ENCODE measurements at places on chromosomes 12 and 14. TPM values are rescaled to one million over a fixed set of nuclear protein-coding genes. Genes with fewer than 3 reads are reported as not detected.

GRCh38 chr12:6276956-6277620 is 33.4 kb upstream of the PLEKHG6 start:
- no peaks in the 10 kb centered on the region for H3K36me3 ChIP-seq
- peaks cover 36% of the 10 kb centered on the region for H3K27me3 ChIP-seq

- H3K4me1 ChIP-seq = no peaks in the 10 kb centered on the region
- no peak overlapping the region for H3K27ac ChIP-seq
- no peaks in the 10 kb centered on the region for H3K36me3 ChIP-seq
- no peak for DNase-seq
- no peak overlapping the region for H3K4me3 ChIP-seq
Measured at GRCh38 chr12:8465301-8465996, 9.7 kb downstream of the CLEC6A start.

GRCh38 chr14:34548472-34548981 is 9.0 kb upstream of the EAPP start:
- H3K4me1 ChIP-seq = peaks cover 15% of the 10 kb centered on the region
- no peaks in the 10 kb centered on the region for H3K27me3 ChIP-seq
- no peak overlapping the region for H3K27ac ChIP-seq

- DNase-seq = peak; percentile 68
- H3K36me3 ChIP-seq = no peaks in the 10 kb centered on the region
- peaks cover 16% of the 10 kb centered on the region for H3K4me1 ChIP-seq
- H3K27ac ChIP-seq = no peak overlapping the region
- no peak overlapping the region for H3K4me3 ChIP-seq
- no peaks in the 10 kb centered on the region for H3K27me3 ChIP-seq
Measured at GRCh38 chr14:65164068-65164824, 61.9 kb upstream of the MAX start.

Gene HOXC6
- not detected for total RNA-seq

GRCh38 chr14:53861781-53862180 is 94.8 kb downstream of the BMP4 start:
- DNase-seq = no peak
- H3K27ac ChIP-seq = no peak overlapping the region
- H3K4me1 ChIP-seq = no peaks in the 10 kb centered on the region
- no peaks in the 10 kb centered on the region for H3K36me3 ChIP-seq
- no peaks in the 10 kb centered on the region for H3K27me3 ChIP-seq
- H3K4me3 ChIP-seq = no peak overlapping the region

GRCh38 chr14:77009014-77009413 is 19.5 kb downstream of the IRF2BPL start:
- H3K4me1 ChIP-seq = peaks cover 20% of the 10 kb centered on the region
- no peak overlapping the region for H3K27ac ChIP-seq
- no peaks in the 10 kb centered on the region for H3K36me3 ChIP-seq
- H3K4me3 ChIP-seq = no peak overlapping the region
- DNase-seq = no peak

DNA sequence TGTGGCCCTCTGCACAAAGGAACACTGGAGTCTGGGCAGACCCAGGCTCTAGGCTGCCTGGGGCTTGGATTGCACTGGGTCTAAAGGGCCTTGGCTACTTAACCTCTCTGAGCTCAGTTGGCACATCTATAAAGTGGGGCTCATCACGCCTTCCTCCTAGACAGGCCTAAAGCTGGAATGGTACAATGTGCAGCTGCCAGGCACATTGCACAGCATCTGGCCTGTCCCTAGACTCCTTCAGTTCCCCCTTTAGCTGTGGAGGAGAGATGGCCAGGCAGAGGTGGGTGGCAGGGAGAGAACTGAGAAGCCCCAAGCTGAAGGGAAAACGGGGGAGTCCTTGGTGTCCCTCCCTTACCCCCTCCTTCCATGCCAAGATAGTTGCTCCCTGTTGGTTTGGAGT is 10.8 kb downstream of the IRF2BPL start:
- DNase-seq = no peak
- peaks cover 16% of the 10 kb centered on the region for H3K4me1 ChIP-seq
- peaks cover 2% of the 10 kb centered on the region for H3K36me3 ChIP-seq
- no peak overlapping the region for H3K27ac ChIP-seq
- H3K4me3 ChIP-seq = no peak overlapping the region

Gene FAM186B
- 0.15 TPM for total RNA-seq

Gene CCDC197
- not detected for total RNA-seq

Gene IL26
- total RNA-seq = 1.00 TPM

DNA sequence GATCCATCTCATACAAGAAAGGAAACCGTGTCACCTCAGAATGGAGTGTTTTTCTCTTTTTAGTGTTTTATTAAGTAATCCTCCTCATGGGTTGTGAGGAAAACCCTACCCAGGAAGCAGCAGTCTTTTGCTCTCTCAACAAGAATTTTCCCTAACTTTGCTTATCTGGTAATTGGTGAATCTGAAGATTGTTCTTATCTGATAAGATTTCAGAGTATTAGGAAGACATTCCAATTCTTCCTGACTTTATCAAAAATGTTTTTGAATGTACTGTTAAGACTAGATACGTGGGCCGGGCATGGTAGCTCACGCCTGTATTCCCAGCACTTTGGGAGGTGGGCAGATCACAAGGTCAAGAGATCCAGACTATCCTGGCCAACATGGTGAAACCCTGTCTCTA is 86.0 kb downstream of the PHLDA1 start:
- DNase-seq = no peak
- no peaks in the 10 kb centered on the region for H3K27me3 ChIP-seq
- no peak overlapping the region for H3K27ac ChIP-seq
- H3K4me1 ChIP-seq = peaks cover 22% of the 10 kb centered on the region
- H3K4me3 ChIP-seq = no peak overlapping the region

Gene CEBPE
- total RNA-seq = 0.98 TPM

- no peaks in the 10 kb centered on the region for H3K36me3 ChIP-seq
- no peak for DNase-seq
- no peaks in the 10 kb centered on the region for H3K4me1 ChIP-seq
- no peak overlapping the region for H3K27ac ChIP-seq
- no peak overlapping the region for H3K4me3 ChIP-seq
Measured at GRCh38 chr14:81366214-81366613, 33.9 kb downstream of the STON2 start.

Gene TMEM117
- 0.77 TPM for total RNA-seq

DNA sequence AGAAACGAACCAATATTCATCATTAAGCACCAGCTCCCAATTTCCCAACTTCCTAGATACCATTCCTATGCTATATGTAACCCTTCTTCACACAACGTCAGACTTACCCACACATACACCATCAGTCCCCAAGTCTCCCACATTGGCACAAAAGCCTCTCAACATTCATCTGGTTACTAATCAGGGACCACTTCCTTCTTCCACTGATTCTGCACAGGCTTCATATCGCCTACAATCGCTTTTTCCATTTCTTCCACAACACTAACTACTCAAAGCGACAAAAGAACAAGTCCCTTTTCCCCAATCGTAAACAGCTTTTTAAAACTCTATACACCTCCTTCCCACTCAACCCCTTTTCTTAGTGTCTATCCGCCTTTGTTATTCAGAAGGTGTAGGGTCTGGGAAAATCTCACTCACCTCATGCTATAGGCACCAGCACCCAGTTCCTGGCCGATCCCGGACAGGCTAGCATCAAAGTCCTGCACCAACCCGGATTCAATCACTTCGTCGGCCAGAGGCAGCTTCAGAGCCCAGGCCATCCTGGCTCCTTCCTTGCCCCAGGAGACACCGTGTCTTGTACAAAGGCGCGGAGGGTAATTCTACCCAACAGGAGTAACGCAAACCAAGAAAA is 936 bp downstream of the TFCP2 start:
- H3K27me3 ChIP-seq = no peaks in the 10 kb centered on the region
- no peak overlapping the region for H3K4me3 ChIP-seq
- peak; percentile 15 for DNase-seq
- H3K4me1 ChIP-seq = peaks cover 9% of the 10 kb centered on the region
- H3K36me3 ChIP-seq = peaks cover 14% of the 10 kb centered on the region
- no peak overlapping the region for H3K27ac ChIP-seq

- no peaks in the 10 kb centered on the region for H3K27me3 ChIP-seq
- H3K4me1 ChIP-seq = no peaks in the 10 kb centered on the region
- no peak overlapping the region for H3K4me3 ChIP-seq
- DNase-seq = no peak
- H3K27ac ChIP-seq = no peak overlapping the region
- no peaks in the 10 kb centered on the region for H3K36me3 ChIP-seq
Measured at GRCh38 chr12:120740871-120741270, 15.2 kb downstream of the ACADS start.

- H3K4me3 ChIP-seq = no peak overlapping the region
- no peak for DNase-seq
- peaks cover 7% of the 10 kb centered on the region for H3K27me3 ChIP-seq
- no peaks in the 10 kb centered on the region for H3K4me1 ChIP-seq
- H3K27ac ChIP-seq = no peak overlapping the region
Measured at GRCh38 chr12:106119301-106119700, 19.5 kb downstream of the NUAK1 start.

Gene CFAP251
- 0.52 TPM for total RNA-seq

DNA sequence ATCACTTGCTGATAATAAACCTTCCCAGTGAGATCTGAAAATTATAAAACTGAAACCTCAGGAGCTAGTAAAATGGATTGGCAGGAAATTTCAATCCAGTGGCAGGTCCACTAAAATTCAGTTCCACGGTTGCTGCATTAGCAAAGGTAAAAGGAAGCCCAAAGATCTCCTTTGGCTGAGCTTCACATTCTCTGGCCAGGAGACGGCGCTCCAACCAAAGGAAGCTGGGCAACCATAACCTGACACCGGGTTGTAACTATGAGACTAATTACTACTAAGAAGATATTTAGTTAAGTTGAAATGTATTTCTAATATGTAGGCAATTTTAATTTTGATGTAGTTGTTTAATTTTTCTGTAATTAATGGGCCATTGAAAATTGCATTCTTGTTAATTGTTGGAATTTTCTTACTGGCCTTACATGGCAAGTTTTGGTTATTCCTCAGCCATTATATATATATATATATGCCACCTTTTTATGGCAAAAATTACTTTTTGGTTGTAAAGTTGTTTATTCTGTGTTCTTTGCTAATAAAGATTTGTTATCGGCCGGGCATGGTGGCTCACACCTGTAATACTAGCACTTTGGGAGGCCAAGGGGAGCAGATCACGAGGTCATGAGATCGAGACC is 17.0 kb downstream of the OR8S1 start:
- no peak overlapping the region for H3K27ac ChIP-seq
- H3K4me3 ChIP-seq = no peak overlapping the region
- peaks cover 1% of the 10 kb centered on the region for H3K4me1 ChIP-seq
- no peaks in the 10 kb centered on the region for H3K36me3 ChIP-seq
- peaks cover 11% of the 10 kb centered on the region for H3K27me3 ChIP-seq
- DNase-seq = peak; percentile 57

Gene GALNT16
- total RNA-seq = not detected

GRCh38 chr12:60152756-60153155 is 556.9 kb downstream of the SLC16A7 start:
- H3K4me1 ChIP-seq = no peaks in the 10 kb centered on the region
- no peak overlapping the region for H3K4me3 ChIP-seq
- no peaks in the 10 kb centered on the region for H3K27me3 ChIP-seq
- DNase-seq = no peak

DNA sequence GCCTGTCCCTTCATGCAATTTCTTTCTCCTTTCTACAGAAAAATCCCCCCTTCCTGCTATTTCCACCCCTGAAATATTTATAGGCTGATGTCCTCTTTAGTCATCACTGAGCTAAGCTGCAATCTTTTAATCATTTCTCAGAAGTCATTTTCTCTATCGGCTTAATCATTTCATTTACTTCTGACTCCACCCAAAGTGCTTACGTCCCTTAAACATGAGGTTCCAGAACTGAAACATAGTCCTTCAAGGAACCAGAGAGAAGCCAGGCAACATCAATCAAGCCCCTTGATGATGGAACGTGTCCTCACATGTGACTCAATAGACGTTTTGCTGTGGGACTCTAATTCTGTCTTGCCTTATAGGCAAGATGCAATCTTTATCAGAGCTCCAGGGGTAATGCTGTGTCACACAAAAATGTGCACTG is 148.7 kb upstream of the KRR1 start:
- H3K27me3 ChIP-seq = peaks cover 3% of the 10 kb centered on the region
- no peak for DNase-seq
- no peaks in the 10 kb centered on the region for H3K36me3 ChIP-seq
- no peak overlapping the region for H3K27ac ChIP-seq

GRCh38 chr12:47844264-47845019 is 24.7 kb upstream of the HDAC7 start:
- H3K4me3 ChIP-seq = no peak overlapping the region
- H3K4me1 ChIP-seq = peaks cover 2% of the 10 kb centered on the region
- no peak for DNase-seq
- no peaks in the 10 kb centered on the region for H3K27me3 ChIP-seq
- no peak overlapping the region for H3K27ac ChIP-seq

DNA sequence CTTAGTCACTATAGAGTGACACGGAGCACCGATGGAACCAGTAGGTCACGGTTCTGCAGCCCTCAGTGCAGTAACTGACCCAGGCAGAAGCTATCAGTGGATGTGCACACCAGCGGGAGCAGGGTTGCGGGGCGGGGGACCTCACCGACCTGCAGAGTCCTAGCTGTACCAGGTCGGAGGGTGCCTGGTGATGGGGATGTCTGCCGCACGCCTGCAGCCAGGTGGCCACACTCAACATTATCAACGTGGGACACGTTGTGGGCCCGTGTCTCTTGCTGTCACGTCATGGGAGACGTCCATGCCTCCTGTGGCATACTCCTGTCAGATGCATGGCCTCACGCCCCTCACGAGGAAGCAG is 55.2 kb downstream of the ADGRD1 start:
- H3K27ac ChIP-seq = no peak overlapping the region
- no peak overlapping the region for H3K4me3 ChIP-seq
- no peak for DNase-seq
- H3K36me3 ChIP-seq = no peaks in the 10 kb centered on the region
- no peaks in the 10 kb centered on the region for H3K27me3 ChIP-seq

GRCh38 chr12:131027876-131028586 is 74.3 kb downstream of the ADGRD1 start:
- no peak overlapping the region for H3K4me3 ChIP-seq
- no peaks in the 10 kb centered on the region for H3K36me3 ChIP-seq
- H3K4me1 ChIP-seq = no peaks in the 10 kb centered on the region
- no peaks in the 10 kb centered on the region for H3K27me3 ChIP-seq
- no peak overlapping the region for H3K27ac ChIP-seq

- no peaks in the 10 kb centered on the region for H3K36me3 ChIP-seq
- no peak overlapping the region for H3K27ac ChIP-seq
- no peak for DNase-seq
- no peaks in the 10 kb centered on the region for H3K4me1 ChIP-seq
- H3K27me3 ChIP-seq = no peaks in the 10 kb centered on the region
Measured at GRCh38 chr12:117727301-117727700, 241.5 kb downstream of the KSR2 start.

GRCh38 chr12:109064143-109064542 is 11.8 kb downstream of the USP30 start:
- H3K36me3 ChIP-seq = no peaks in the 10 kb centered on the region
- H3K27me3 ChIP-seq = no peaks in the 10 kb centered on the region
- DNase-seq = no peak
- no peak overlapping the region for H3K27ac ChIP-seq
- H3K4me3 ChIP-seq = no peak overlapping the region

- no peak overlapping the region for H3K4me3 ChIP-seq
- H3K4me1 ChIP-seq = no peaks in the 10 kb centered on the region
- no peak overlapping the region for H3K27ac ChIP-seq
- H3K36me3 ChIP-seq = no peaks in the 10 kb centered on the region
- no peaks in the 10 kb centered on the region for H3K27me3 ChIP-seq
Measured at GRCh38 chr12:99906786-99907579, 77.8 kb downstream of the ANKS1B start.
